ENCODE measurements at places on chromosomes 3 and 15.

- DNase-seq = no peak
Measured at GRCh38 chr15:56754772-56755370, 21.6 kb upstream of the ZNF280D start.

GRCh38 chr3:10248984-10249748 lies 907 bp downstream of the TATDN2 start:
- no peak for DNase-seq

- DNase-seq = no peak
Measured at GRCh38 chr3:114839476-114839875, 307.6 kb downstream of the ZBTB20 start.

DNA sequence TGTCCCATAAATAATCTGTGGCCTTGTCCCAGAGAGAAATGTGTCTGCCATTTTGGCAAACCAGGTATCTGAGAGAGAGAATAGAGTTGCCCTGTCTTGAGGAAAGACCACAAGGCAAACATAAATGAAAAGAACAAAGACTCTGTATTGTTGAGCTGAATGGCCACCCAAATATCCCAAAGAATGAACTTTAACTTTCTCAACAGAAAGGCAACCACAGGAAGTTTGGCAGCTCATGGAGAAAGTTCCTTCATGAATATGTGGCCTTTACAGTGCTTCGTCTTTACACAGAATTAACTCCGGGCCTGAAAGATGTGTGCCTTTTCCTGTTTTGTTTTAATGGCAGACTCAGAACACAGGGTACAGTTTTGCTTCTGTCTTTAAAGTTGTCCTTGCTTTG lies 41.4 kb upstream of the THBS1 start:
- no peak for DNase-seq

DNA sequence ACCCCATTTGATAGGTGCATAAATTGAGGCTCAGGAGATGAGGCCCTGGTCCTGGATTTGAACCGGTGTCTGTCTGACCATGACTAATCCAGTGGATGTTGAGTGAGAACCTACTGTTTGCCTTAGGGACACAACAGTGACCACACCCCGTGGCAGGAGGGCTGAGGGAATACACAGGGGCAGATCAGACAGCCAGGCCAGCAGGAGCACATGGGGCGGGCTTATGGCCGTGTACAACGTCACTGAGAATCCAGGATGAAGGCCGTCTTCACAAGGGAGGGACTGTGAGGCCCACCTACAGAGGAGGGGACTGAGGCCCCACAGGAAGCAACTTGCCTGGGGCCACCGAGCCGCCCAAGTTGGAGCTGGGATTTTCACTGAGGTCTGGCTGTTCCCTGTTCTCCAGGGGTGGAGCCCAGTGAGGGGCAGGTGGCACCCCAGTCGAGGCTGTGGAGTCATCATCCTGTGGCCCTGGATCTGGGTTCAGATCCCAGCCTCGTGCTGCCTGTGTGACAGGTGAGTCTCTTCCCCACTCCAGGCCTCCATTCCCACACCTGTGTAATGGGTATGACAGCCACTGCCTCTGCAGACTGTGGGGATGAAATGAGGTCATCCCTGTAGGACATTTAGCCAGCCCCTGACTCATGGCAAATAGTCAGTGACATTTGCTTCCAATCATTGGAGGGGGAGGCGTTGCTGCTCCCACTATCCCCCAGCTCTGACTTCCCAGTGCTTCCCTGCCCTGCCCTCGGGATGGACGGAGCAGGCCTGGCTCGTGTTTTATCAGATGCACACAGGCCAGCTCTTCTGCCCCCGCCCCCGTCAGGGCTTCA lies 6.3 kb upstream of the PLXND1 start:
- DNase-seq = no peak

GRCh38 chr3:192077795-192078497 lies 617.0 kb downstream of the PYDC2 start:
- no peak for DNase-seq

All from fibroblast of pulmonary artery (primary cell).